Hematopoietic multipotent progenitor cell (in vitro differentiated cells): ENCODE measurements at places on chromosomes 6 and 20.

DNA sequence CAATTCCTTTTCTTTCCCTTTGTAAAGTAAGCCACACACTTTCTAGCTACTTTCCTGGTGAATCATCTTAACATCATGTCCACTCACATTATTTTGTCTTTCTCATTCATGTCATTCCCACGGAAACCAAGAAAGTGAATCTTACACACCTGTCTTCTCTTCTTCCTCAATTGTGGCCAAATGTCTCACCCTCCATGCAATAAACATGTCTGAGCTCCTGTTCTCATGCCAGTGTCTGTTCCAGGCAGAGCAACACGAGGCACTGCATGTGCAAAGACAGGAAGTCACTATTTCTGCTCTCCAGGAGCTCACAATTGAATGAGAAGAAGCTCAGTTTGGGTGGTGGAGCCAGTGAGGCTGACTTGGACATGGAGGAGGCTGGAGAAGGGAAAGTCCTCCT is 29.0 kb upstream of the TMEM244 start:
- no peak for DNase-seq

DNA sequence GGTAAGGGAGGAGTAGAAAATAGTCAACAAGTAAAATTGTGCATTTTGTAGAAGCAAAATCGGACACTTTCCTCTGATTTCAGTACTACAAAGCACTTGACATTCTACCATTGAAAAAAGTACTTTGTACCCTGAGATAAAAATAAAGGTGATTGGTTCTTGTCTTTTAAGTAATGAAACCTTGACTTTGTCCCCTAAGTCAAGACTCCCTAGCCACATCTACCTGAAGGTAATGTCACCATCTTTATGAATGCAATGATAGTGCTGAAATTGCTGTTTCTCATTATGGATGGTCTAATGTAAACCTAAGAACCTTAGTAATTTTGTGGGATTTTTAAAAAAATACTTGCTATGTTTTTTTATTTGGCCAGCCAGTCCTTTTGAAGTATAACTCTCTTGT is 2.4 kb upstream of the MAN1A1 start:
- DNase-seq, result no peak

GRCh38 chr6:150145830-150146229 is 3.0 kb downstream of the PPP1R14C start:
- no peak for DNase-seq

- DNase-seq, result no peak
Measured at GRCh38 chr6:143160015-143160414, 99.3 kb downstream of the AIG1 start.

GRCh38 chr6:34697544-34697836 is 923 bp upstream of the ILRUN start:
- DNase-seq, result no peak

- DNase-seq, result no peak
Measured at GRCh38 chr20:4670469-4670868, 51.2 kb upstream of the PRND start.

DNA sequence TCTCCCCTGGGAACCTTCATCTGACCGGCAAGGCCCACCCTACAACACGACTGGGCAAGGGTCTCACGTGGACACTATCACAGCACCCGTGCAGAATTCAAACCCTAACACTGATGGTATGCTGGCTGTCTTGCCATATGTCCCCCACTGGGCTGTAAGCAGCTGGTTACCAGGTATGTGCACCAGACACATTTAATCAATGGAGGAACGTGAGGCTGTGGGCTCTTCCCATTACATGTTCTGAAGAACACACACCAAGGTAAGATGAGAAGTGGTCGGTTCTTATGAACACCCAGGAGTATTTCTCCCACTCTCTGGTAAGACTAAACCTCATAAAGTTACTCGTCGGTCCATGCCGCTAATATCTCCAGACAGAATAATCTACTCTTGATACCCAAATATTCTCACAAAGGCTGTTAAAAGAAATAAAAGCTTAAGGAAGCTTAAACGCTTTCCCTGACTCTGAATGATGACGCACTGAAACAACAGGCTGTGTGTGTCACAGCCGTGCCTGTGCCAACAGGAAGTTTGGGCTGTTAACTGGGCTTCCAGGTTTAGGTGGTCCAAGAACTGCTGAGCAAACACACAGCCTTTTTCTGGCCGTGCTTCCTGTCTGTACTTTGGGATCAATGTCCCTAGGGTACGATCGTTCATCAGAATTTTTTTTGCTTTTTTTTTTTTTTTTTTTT is 75.3 kb downstream of the SLC23A2 start:
- DNase-seq, result no peak

GRCh38 chr6:55913228-55914195 is 38.1 kb upstream of the BMP5 start:
- no peak for DNase-seq

GRCh38 chr6:29516108-29516507 is 28.4 kb upstream of the MAS1L start:
- DNase-seq, result peak; percentile 56

DNA sequence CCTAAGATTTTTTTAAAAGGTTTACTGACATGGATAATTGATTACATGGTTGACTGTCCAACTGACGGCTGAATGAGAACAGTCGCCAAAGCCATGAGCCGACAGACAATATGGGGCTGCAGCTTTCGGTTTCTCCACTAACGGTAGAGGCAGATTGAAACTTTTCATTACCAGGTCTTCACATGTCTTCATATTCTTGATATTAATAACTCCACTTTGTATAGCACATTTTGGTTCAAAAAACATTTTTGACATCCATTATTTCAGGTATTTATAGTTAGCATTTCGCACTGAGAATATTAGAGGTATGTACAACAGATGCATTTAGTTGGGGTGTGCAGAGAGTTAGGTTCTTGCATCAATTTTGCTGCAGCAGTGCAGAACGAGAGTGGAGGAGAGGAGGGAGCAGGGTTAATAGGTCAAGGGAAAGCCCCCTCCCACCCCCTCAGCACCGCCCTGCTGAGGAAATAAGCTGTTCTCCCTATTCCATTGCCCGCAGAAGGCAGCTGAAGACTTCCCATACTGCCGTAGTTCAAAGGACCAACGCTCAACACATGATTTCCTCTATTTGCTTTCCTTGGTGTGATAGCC is 73.6 kb upstream of the ADTRP start:
- DNase-seq, result no peak

- no peak for DNase-seq
Measured at GRCh38 chr20:12617076-12617475, 391.7 kb upstream of the SPTLC3 start.

GRCh38 chr6:44485601-44486401 is 98.3 kb downstream of the CDC5L start:
- DNase-seq, result no peak

DNA sequence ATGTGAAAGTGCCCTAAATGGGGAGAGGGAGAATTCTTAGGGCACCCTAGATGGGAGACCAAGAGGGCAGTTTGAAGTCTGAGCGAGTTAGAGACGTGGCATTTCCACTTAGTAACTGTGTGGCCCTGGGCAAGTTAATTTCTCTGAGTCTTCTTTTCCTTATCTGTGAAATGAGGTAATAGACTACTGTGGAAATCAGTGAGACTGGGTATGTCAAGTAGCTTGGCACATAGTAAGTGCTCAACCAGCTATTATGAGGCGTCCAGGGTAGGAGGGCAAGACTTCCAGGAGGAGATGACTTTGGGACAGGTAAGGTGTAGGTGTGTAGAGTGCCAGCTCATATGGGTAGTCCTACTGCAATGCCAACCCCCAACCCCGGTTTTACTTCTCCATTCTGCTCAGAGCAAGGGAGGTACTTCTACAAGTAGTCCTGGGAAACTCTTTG is 770 bp downstream of the KIF3B start:
- peak; percentile 7 for DNase-seq
